ENCODE measurements at places on chromosomes 3 and 15.

- DNase-seq, result no peak
Observed at GRCh38 chr15:57205996-57206395, 170.3 kb upstream of the CGNL1 start.

DNA sequence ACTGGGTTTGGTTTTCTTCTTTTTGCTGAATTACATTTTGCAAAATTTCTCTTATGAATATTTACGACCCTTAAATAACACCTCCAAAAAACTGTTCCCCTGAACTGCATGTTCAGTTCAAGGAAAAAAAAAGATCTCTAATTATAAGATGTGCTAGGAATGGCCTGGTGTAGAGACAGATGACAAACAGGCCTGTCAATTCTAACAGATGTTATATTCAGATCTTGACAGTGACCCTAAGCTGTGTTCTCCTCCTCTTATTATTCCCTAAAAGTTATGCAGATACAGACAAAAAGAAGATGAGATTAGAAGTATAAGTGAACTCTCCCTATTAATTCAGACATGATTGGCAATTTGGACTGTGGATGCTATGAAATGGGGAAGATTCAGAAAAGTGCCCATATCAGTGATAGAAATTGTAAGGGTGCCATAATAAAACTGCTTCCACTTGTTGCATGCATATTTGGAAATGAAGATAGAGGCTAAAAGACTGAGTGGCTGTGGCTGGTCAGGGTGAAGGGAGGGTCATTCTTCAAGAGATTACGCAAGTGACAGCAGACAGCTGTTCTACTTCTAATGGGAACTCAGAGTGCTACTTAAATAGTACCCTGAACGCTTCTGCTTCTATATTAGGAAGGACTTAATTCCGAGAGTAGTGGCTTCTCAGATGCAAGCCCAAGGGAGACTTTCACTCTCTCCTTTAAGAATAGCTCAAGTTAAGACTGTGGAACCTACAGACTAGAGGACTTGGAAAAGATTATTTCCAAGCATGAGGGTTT, 75.5 kb downstream of the ADAMTS9 start:
- no peak for DNase-seq

DNA sequence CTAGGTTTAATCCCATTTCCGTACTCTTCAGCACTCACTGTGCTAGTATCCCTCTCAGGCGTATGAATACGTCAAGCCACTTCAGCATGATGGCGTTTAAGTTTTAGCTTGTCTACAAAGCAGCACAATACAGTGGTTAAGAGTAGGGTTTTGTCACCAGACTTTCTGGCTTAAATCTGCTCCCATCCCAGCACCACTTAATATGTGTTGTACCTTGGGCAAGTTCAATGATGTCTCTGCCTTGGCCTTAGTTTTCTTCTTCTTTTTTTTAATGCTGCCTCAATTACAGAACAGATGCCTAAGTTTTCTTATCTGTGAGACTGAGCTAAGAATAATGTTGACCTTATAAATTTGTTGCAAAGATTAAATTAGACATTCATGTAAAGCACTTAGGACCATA, 152.9 kb upstream of the CTDSPL start:
- DNase-seq, result no peak

DNA sequence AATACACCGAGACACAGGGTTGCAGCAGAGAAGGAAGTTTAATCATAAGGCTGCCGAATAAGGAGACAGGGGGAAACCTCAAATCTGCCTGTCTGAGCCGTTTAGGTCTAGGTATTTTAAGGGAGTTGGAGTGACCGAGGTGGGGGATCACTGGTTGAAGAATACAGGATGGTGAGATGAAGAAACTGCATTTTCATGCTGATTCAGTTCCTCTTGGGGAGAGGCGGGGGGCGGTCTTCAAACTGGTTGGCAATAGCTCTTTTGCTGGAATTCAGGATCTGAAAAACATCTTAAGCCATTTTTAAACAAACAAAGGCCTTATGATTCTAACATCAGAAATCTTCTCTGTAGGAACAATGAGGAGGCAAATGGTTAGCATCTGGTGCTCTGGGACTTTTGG, 699.5 kb upstream of the CFAP20DC start:
- no peak for DNase-seq

DNA sequence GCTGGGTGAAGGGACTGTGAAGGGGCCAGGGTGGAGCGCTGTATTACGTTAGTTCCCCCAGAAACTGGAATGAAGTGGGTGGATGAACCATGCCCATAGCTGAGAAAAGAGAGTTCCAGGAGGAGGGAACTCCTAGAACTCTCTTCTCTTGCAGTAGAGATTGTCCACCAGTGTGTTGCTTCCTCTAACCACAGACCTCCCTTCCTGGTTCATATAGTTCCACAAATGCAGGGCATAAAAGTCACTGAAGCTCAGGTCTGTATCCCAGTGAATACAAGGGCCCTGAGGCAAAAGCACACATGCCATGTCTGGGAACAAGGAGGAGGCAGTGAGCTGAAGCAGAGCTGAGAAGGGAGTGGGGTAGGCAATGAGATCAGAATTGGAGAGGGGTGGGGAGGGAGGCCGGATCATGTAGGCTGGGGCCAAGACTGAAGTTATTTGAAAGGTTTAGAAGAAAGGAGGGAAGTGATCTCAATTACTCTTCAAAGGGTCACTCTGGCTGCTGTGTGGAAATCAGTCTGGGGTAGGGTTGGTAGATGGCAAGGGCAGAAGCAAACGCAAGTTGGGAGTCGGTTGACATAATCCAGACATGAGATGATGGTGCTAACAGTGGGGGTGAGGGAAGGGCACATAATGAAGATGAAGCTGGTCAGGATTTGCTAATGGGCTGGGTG, 6.5 kb downstream of the A4GNT start:
- DNase-seq, result no peak

DNA sequence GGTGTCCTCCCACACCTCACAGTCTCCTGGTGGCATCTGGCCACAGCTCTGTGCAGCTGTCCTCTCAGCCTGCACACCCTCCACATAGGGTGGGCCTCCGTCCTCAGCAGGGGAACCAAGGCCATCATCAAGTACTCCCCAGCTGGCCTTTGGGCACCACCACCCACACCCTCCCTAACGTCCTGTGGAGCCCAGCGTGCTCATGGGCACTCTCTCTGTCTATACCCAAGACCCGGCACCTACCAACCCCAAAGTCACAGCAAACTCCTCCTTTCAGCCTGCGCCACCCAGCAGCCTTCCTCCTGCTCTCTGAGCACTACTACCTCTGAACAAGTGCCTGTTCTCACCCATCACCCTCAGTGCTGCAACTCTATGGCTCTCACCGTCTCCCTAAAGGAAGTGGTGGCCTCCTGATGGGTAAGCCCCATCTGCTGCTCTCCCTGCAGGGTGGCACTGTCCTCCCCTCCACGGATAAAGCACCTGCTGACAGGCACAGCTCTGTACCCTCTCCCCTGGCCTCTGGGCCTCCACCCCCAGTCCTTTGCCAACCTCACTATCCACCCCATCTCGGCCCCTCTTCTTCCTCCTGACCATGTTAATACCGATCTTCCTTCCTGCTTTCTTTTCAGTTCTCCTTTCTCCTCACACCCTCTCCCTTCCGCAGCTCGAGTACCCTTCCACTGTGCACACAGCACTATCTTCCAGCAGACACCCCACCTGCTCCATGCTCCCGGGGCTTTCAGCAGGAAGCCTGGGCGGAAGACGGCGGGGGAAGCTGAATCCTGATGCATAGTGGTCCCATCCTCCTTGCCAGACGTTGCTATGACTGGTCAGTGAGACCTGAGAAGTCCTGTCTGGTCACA, 31.5 kb downstream of the SLC41A3 start:
- no peak for DNase-seq

DNA sequence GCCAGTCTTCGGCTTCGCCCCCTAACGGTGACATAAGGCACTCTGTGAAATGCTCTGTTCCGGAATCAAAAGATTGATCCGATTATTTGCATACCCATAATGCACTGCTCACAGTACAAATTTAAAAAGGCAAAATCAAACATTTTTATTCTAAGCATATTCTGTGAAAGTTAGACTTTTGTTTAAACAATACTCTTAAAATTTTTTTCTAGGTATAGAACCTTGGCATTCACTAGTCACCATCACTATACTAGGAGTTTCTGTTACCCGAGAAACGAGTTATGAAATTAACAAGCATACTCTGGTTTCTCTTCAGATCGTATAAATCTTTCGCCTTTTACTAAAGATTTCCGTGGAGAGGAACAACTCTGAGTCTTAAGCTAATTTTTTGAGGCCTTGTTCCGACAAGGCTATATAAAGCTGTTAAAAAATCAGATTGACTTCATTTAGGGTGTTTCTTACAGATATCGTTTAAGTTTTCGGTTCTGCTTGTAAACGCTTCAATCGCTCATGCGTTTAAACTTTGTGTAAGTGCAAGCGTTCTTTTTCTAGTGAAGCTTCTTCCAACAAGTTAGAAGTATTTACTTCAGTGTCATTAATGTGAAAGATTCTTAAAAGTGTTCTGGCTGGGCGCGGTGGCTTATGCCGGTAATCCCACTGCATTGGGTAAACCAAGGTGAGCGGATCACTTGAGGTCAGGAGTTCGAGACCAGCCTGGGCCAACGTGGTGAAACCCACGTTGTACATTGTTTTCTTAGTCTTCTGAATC, at the start of gene RNU5B-1:
Gene RNU5B-1, plus strand, starts transcription at position 297 of the 769 bp plus-strand sequence.
- DNase-seq, result peak; percentile 92

DNA sequence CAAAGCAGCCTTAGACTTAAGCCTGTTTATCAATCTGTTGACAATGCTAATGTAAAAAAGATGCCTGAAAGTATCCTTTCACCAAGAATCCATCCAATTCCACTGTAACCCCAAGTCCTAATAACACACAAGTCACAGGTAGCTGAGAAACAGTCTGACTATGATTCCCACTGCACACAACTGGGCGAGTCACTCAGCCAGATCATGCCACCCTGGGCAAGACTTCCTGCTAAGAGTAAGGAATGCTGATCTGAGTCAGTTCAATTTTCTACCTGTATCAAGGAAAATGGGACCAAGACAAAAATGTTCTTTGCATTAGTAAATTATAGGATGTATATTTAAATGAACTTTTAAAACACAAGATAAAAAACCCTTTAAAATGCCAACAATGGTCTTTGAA, 33.3 kb downstream of the NPTN start:
- DNase-seq, result peak; percentile 49

DNA sequence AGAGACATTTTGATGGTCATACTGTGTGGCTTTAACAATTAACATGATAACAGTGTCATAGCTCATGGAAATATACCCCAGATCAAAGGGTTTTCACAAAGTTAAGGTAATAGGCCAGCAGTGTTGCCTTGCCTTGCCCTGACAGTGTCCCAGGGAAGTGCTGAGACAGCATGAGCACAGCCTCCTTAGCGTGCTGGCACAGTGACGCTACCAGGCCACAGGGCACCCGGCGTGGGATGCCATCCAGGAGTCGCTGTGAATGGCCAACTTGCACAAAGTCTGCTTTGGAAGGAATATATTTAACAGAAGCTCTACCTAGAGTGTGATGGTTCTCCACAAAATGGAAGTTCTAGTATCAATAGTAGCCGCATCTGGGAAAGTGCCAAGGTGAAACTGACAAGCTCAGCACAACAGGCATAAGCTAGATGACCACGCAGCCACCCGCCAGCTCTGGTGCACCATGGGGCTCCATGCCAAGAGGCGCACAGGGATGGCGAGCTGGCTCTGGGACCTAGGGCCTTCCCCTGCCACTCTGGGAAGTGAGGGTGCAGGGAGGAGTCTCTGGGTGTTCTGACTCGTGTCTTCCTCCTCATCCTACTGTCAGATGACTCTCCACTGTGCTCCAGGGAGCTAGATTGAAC, 86.2 kb downstream of the GABRB3 start:
- DNase-seq, result no peak

GRCh38 chr15:36653851-36654250, 74.4 kb downstream of the CDIN1 start:
- DNase-seq, result no peak

- DNase-seq, result no peak
Observed at GRCh38 chr15:52287114-52287513, 8.5 kb downstream of the MYO5C start.

GRCh38 chr3:29268651-29269050, 12.2 kb upstream of the RBMS3 start:
- no peak for DNase-seq

- DNase-seq, result no peak
Observed at GRCh38 chr15:70195171-70195570, 97.5 kb upstream of the TLE3 start.

- DNase-seq, result peak; percentile 59
Observed at GRCh38 chr3:171028025-171028778, 1.7 kb upstream of the SLC2A2 start.

DNA sequence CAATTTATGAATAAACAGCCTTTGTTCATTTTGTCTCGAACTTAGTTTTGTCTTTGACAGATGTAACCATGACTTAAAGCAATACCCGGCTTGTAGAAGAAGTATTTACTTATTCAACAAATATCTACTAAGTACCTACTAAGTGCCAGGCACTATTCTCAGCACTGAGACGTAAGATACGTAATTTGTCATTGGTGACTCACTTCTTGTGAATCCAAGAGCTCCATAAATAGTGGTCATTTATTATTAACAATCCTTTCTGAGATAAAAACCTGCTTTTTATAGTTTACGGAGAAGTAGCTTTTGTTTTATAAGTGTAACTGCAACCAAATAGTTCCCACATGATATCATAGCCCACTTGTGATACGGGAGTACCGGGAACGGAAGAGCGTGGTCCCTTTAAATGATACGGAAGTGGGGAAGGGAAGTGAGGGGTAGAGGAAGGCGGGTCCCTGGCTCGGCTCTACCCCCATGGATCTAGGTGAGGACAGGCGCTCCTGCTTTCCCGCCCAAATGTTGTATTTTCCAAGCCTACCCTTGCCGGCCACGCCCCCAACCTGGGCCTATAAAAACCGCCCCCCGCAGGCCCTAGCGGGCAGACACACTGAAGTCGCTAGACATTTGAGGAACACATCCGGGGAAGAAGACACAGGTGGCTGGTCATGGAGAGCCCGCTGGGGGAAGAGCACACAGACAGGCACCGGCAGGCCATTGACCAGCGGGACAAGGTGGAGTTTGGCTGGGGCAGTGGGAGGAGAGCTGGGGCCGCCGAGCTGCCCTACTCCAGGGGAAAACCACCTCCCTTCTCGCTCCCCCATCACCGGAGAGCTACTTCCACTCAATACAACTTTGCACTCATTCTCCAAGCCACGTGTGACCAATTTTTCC, at the start of gene SAMMSON:
Gene SAMMSON, plus strand, starts transcription at position 594 of the 888 bp plus-strand sequence.
- no peak for DNase-seq

DNA sequence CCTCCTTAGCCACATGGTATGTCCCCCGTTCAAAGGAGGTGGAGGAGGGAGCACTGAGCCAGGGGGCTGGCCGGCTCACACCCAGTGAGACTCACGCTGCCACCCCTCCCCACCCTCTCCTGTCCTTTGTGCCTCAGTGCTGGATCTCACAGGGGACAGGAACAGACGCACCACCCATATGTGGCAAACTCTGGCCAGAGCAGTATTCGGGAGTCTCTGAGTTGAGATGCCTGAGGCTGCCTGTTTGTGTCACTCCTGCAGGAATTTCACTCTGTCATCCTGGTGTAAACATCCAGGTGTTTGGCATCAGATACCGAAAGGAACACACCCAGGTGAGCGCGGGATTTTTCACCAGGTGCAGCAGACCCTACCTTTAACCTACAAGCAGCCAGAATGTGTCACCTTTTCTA, 25.7 kb downstream of the RGMA start:
- no peak for DNase-seq

DNA sequence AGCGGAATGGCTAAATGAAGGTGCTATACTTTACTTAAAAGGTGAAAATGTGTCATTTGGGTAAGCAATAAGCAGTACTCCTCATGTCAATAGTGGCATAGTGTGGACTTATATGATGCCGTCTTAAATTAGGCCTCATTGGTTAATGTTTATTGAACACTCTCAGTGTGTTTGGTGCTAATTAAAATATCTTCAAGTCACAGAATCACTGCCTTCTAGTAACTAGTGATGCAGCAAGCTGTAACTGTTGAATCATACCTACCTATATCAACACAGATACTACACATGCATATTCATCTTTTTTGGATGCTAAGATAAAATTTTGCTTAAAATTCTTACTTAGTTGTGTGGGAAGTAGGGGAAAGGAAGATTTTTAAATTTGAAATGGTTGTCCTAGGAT, 30.7 kb downstream of the ARHGAP31 start:
- no peak for DNase-seq

Measured in endothelial cell of umbilical vein (primary cell).